ENCODE measurements at places on chromosomes 3 and 15.

DNA sequence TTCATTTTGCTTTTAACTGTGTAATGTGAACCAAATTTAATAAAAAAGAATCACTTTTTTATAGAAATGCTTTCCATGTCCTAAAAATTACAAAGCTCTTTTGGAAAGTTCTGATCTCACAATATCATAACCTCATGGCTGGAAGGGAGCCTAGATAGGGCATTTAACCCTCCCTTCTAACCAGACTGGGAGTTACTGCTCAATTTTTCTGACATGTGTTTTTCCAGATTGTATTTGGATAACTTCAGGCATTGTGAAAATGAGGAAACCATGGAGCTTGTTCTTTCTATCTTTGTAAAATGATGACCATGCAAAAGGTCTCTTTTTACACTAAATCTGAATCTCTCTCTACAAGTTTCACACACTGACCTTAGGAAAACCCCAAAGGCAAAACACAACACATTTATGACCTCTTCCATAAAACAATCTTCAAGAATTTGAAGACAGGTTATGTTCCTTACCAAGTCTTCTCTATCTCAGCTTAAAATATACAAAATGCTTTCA is 508.8 kb downstream of the DIPK2A start:
- H3K27ac ChIP-seq = no peak overlapping the region
- H3K27me3 ChIP-seq = no peaks in the 10 kb centered on the region
- DNase-seq = no peak
- no peaks in the 10 kb centered on the region for H3K4me1 ChIP-seq
- no peak overlapping the region for H3K4me3 ChIP-seq

GRCh38 chr3:160314995-160315394 is 84.0 kb downstream of the IFT80 start:
- no peak for DNase-seq
- peaks cover 4% of the 10 kb centered on the region for H3K36me3 ChIP-seq
- H3K4me3 ChIP-seq = no peak overlapping the region
- no peaks in the 10 kb centered on the region for H3K27me3 ChIP-seq
- no peak overlapping the region for H3K27ac ChIP-seq

- no peaks in the 10 kb centered on the region for H3K36me3 ChIP-seq
- no peak overlapping the region for H3K4me3 ChIP-seq
- no peaks in the 10 kb centered on the region for H3K27me3 ChIP-seq
- no peaks in the 10 kb centered on the region for H3K4me1 ChIP-seq
These were observed 11.9 kb upstream of the RARB start for GRCh38 chr3:25416176-25416575.

DNA sequence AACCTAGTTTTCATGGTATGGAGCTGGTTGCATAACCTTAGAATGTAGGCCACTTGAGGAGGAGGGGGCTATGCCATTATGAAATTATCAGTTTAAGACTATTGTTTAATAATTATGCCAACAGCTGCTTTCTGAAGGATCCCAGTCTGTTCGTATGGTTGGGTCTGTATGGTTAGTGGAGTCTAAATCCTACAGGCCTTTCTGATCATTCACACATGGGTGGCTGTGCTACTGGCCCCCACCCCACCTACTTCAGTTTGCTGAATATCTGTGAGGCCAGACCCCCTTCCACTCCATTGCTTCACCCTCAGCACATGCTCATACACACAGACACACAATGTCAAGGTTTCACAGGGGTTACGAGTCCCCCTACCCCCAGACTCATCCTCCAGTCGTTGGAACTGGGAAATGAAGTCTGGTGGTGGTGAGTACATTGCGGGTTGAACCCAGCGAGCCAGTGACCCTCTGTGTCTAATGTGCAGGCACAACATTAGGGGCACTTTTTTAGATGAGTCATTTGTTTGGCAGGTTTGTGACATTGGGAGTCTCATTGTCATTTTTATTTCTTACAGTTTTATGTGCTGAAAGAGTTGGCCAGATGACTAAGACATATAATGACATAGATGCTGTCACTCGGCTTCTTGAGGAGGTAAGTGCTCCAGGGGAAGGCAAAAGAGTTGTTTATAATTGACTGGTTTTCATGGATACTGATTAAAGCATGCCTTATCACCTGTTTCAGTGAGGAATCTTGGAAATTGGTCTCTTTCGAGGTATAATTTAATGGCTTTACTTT is 85.3 kb downstream of the TRAK1 start:
- no peak overlapping the region for H3K4me3 ChIP-seq
- no peaks in the 10 kb centered on the region for H3K27me3 ChIP-seq
- H3K36me3 ChIP-seq = peaks cover 3% of the 10 kb centered on the region
- H3K27ac ChIP-seq = no peak overlapping the region
- DNase-seq = no peak

GRCh38 chr15:80503319-80503952 is 99.3 kb downstream of the ARNT2 start:
- H3K27me3 ChIP-seq = no peaks in the 10 kb centered on the region
- H3K4me3 ChIP-seq = no peak overlapping the region
- no peaks in the 10 kb centered on the region for H3K4me1 ChIP-seq
- no peak overlapping the region for H3K27ac ChIP-seq
- DNase-seq = no peak
- no peaks in the 10 kb centered on the region for H3K36me3 ChIP-seq

DNA sequence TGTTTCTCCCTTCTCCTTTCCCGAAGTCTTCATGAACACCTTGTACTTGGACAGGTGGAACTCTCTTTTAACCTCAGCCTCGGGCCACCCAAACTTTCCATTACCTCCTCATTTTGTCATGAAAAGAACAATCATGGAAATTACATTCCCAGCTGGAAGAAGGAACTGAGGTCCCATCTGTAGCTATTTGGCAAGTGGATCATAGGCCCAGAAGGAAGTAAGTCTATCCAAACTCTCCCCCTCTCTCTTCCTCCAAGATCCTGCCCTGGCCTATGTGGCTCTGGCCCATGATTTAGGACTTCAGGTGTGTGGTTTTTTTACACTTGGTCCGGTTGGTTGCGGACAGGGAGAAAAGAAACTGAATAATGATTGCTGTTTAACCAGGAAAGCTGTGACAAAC is 44.1 kb downstream of the ITGB5 start:
- H3K4me3 ChIP-seq = no peak overlapping the region
- no peaks in the 10 kb centered on the region for H3K27me3 ChIP-seq
- peak overlapping the region; percentile 46 for H3K27ac ChIP-seq
- H3K4me1 ChIP-seq = no peaks in the 10 kb centered on the region
- DNase-seq = no peak
- H3K36me3 ChIP-seq = no peaks in the 10 kb centered on the region

GRCh38 chr3:165192610-165193192 is 3.5 kb downstream of the SLITRK3 start:
- H3K36me3 ChIP-seq = no peaks in the 10 kb centered on the region
- H3K4me3 ChIP-seq = no peak overlapping the region
- H3K4me1 ChIP-seq = no peaks in the 10 kb centered on the region
- no peak overlapping the region for H3K27ac ChIP-seq
- DNase-seq = no peak

GRCh38 chr3:15496341-15496664 is 25.2 kb downstream of the COLQ start:
- H3K27me3 ChIP-seq = no peaks in the 10 kb centered on the region
- H3K27ac ChIP-seq = no peak overlapping the region
- H3K4me3 ChIP-seq = no peak overlapping the region
- DNase-seq = no peak

DNA sequence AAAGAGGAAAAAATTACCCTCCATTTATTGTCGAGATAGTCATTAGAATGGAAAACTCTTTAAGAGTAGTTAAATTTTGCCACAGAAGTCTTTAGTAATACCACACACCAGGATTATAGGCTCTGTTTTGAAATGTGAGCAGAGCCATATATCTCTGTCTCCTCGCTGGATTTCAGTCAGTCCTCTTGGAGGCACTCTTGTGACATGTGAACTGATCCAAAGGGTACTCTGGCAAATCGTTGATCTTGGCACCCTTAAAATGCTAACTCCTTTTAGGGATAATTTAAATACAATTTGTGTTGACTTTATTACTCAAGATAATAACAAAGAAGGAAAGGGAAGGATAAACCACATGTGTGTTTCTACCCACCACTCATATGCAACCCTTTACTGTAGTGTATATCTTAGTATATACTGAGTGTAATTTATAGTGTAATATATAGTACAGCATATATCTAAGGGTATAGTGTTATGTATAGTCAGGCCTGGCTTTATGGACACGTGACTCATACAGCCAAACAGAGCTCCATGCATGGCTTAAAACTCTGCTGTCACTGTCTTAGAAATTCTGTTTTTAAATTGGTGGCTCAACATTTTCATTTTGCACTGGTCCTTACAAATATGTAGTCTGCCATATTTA is 12.3 kb upstream of the KPNA4 start:
- H3K4me3 ChIP-seq = no peak overlapping the region
- no peaks in the 10 kb centered on the region for H3K36me3 ChIP-seq
- H3K4me1 ChIP-seq = no peaks in the 10 kb centered on the region
- no peaks in the 10 kb centered on the region for H3K27me3 ChIP-seq
- H3K27ac ChIP-seq = no peak overlapping the region

DNA sequence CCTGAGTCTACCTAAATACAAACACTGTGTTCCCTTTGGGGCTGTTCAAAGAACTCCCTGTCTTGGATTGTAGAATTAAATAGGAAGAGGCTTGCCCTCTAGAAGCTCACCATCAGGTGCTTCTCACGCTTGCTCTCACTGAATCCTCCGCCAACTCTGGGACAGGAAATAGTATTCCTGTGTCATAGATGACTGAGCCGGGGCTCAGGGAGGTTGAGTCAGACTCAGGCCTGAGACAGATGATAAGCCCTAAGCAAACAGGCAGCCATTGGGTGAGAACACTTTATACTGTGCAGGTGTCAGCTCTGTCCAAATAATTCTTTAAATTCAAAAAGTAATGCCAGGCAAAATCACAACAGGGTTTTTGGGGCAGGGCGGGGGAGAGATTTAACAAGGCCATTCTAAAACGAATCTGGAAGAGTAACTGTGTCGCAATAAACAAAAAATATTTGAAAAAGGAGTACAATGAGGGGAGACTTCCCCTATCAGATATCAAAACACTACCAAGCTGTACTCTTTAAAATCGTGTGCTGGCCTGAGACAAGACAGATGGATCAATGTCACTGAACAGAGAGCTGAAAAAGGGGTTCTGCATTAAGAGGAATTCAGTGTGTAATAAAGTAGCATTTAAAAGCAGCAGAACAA is 59.0 kb downstream of the EPHB3 start:
- no peak overlapping the region for H3K27ac ChIP-seq
- H3K27me3 ChIP-seq = no peaks in the 10 kb centered on the region
- DNase-seq = no peak
- H3K4me1 ChIP-seq = no peaks in the 10 kb centered on the region
- no peak overlapping the region for H3K4me3 ChIP-seq

DNA sequence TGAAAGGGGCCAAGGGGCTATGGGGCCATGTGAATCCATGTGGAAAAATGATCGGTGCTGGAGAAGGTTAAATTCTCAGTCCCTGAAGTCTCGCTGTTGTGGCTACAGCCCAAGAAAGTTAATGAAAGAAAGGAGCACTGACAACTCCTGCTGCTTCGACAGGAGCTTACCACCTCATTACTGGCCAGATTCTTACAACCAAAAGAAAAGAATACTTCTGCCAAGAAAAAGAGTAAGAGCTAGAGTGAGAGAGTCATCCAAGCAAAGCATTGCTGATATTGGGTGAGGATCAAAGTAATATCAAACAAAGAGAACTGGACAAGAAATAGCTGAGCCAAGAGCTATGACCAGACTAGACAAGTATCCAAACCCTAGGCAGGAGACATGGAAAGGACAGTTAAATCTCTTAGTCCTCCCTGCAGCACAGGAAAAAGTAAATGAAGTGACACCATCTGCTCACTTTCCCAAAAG is 348.4 kb upstream of the PLSCR5 start:
- H3K27me3 ChIP-seq = no peaks in the 10 kb centered on the region
- no peaks in the 10 kb centered on the region for H3K4me1 ChIP-seq
- no peak overlapping the region for H3K27ac ChIP-seq
- H3K36me3 ChIP-seq = no peaks in the 10 kb centered on the region

DNA sequence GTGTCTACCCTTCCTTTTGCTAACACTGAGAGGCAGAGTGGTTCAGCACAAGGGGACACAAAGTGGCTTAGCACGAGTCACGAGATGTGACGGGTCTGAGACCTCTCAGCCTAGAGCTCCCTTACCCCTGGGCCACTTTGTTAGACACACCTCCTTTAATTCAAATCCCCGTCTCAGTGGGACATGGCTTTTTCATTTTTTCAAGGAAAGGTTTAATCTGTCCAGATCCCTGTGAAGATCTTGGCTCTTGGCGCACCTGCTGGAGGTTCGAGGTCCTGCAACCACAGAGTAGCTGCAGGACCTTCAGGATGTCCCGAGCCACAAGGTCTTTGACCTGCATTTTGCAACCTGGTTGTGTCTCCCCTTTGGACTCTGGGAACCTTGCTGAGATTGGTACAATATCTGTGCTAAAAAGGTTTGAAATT is 52.0 kb downstream of the LPP start:
- no peak for DNase-seq
- no peak overlapping the region for H3K4me3 ChIP-seq
- H3K36me3 ChIP-seq = peaks cover 6% of the 10 kb centered on the region
- no peak overlapping the region for H3K27ac ChIP-seq
- H3K27me3 ChIP-seq = no peaks in the 10 kb centered on the region
- peaks cover 16% of the 10 kb centered on the region for H3K4me1 ChIP-seq

DNA sequence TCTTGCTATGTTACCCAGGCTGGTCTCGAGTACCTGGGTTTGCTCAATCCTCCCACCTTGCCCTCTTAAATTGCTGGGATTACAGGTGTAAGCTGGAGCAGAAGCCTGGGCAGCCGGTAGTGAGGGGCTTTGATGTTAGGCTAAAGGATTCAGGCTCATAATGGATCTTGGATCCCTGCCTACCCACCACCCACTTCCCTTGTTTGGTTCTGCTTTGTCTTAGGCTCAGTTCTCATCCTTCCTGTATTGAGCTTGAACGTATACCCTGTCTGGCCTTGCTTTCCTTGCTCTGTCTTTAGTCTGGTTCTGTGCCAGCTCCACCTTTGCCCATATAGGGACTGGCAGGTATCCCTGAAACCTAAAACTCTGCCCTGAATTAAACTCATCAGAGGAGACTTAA is 1.7 kb downstream of the PPCDC start:
- no peaks in the 10 kb centered on the region for H3K27me3 ChIP-seq
- H3K27ac ChIP-seq = peak overlapping the region; percentile 12
- no peaks in the 10 kb centered on the region for H3K36me3 ChIP-seq
- no peak overlapping the region for H3K4me3 ChIP-seq

- no peaks in the 10 kb centered on the region for H3K4me1 ChIP-seq
- H3K36me3 ChIP-seq = peaks cover 4% of the 10 kb centered on the region
- H3K4me3 ChIP-seq = no peak overlapping the region
These were observed 61.2 kb upstream of the SEC22A start for GRCh38 chr3:123140550-123140949.

- no peak overlapping the region for H3K4me3 ChIP-seq
- DNase-seq = no peak
- no peaks in the 10 kb centered on the region for H3K4me1 ChIP-seq
- H3K27me3 ChIP-seq = no peaks in the 10 kb centered on the region
- no peaks in the 10 kb centered on the region for H3K36me3 ChIP-seq
These were observed 84.7 kb downstream of the SCN11A start for GRCh38 chr3:38966811-38967692.

- no peaks in the 10 kb centered on the region for H3K27me3 ChIP-seq
- H3K27ac ChIP-seq = no peak overlapping the region
- no peak overlapping the region for H3K4me3 ChIP-seq
- H3K4me1 ChIP-seq = no peaks in the 10 kb centered on the region
- H3K36me3 ChIP-seq = no peaks in the 10 kb centered on the region
These were observed 182.7 kb downstream of the GOLGA6L6 start for GRCh38 chr15:20358779-20359414.

GRCh38 chr3:129575997-129576384 is 30.5 kb downstream of the PLXND1 start:
- peak overlapping the region; percentile 96 for H3K27ac ChIP-seq
- H3K4me1 ChIP-seq = peaks cover 60% of the 10 kb centered on the region
- peaks cover 52% of the 10 kb centered on the region for H3K36me3 ChIP-seq

Data from thymus (tissue), 14 donors.